ENCODE measurements at places on chromosomes 11 and 22. TPM values are rescaled to one million over a fixed set of nuclear protein-coding genes. Genes with fewer than 3 reads are reported as not detected.
A peak's percentile ranks its signal among the peaks of the same experiment; 100 is the strongest.

- no peak for DNase-seq
Measured at GRCh38 chr11:75233754-75234172, 6.8 kb upstream of the TPBGL start.

DNA sequence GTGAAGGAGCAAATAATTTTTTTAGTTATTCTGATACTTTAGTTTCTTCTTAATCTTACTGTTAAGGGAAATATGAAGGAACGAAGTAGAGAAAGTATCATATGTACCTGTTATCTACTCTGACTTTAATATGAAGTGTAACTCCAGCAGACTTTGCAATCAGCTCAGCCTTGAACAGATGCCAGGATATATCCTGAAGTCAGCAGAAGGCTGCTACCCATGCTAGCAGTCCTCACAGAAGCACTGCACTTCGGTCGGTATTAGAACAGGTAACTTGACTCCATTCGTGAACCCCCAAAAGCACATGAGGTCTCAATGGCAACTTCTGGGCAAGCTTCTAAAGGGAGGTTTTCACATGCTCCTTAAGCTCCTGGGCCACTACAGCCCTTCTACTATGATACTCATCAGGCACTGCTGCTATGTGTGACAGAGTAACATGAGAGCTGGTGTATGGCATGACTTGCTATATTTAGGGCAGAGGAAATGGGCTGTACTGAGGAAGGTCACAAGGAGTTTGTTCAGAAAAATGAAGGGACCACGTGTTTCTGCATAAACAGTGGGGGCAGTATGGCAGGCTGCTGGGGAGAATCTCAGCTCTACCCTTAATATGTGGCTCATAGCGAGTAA, 344.1 kb downstream of the SOX6 start:
- DNase-seq, result no peak

DNA sequence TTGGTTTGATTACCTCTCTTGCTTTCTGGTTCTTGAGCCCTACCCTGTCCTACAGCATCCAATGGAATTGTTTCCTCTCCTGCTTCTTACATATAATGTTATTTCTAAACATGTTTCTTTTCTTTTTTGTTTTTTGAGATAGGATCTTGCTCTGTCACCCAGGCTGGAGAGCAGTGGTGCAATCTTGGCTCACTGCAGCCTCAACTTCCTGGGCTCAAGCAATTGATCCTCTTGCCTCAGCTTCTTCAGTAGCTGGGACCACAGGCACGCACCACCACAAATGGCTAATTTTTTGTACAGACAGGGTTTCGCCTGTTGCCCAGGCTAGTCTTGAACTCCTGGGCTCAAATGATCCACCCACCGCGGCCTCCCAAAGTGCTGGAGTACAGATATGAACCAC, 105.9 kb downstream of the SGSM3 start:
- no peak for DNase-seq

DNA sequence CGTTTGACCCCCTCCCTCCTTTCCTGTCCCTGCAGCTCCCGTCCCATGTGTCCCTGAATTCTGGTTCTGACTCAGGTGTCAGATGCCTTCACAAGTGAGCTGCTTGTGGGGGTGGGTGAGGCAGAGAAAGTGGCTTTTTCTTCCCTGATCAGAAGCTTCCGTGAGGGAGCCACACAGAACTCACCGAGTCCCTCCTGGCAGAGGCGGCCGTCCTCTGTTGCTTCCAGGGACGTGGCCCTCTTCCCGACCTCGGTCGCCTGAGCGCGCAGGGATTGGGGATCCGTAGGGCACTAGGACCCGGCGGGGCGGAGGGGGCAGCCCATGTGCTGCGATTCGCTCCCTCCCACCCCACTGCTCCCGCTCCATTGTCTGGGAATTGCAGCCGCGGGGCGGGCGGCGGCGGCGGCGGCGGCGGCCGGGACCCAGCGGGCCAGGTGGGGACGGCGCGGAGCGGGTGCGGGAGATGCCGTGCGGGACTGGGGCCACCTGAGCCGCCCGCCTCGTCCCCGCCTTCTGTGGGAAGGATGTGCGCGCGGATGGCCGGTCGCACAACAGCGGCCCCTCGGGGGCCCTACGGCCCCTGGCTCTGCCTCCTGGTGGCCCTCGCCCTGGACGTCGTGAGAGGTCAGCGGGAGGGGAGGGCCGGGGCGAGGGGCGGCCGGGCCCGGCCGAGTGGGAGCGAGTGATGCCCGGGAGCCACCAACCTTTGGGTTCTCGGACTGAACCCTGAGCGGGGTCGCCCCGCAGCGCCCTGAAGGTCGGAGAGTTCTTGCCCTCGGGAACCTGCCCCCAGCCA, at the start of gene TMEM132A:
Gene TMEM132A (plus strand): TSS at position 351 of the 796 bp plus-strand sequence. CDS start 174 bp downstream, at position 525.
- no peak for DNase-seq

DNA sequence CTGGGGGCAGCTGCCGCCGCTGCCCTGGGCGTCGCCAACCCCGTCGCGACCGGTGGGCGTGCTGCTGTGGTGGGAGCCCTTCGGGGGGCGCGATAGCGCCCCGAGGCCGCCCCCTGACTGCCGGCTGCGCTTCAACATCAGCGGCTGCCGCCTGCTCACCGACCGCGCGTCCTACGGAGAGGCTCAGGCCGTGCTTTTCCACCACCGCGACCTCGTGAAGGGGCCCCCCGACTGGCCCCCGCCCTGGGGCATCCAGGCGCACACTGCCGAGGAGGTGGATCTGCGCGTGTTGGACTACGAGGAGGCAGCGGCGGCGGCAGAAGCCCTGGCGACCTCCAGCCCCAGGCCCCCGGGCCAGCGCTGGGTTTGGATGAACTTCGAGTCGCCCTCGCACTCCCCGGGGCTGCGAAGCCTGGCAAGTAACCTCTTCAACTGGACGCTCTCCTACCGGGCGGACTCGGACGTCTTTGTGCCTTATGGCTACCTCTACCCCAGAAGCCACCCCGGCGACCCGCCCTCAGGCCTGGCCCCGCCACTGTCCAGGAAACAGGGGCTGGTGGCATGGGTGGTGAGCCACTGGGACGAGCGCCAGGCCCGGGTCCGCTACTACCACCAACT, 1.0 kb downstream of the FUT4 start:
- DNase-seq, result peak; percentile 69

- no peak for DNase-seq
Measured at GRCh38 chr11:75654314-75654713, 14.5 kb downstream of the MAP6 start.

DNA sequence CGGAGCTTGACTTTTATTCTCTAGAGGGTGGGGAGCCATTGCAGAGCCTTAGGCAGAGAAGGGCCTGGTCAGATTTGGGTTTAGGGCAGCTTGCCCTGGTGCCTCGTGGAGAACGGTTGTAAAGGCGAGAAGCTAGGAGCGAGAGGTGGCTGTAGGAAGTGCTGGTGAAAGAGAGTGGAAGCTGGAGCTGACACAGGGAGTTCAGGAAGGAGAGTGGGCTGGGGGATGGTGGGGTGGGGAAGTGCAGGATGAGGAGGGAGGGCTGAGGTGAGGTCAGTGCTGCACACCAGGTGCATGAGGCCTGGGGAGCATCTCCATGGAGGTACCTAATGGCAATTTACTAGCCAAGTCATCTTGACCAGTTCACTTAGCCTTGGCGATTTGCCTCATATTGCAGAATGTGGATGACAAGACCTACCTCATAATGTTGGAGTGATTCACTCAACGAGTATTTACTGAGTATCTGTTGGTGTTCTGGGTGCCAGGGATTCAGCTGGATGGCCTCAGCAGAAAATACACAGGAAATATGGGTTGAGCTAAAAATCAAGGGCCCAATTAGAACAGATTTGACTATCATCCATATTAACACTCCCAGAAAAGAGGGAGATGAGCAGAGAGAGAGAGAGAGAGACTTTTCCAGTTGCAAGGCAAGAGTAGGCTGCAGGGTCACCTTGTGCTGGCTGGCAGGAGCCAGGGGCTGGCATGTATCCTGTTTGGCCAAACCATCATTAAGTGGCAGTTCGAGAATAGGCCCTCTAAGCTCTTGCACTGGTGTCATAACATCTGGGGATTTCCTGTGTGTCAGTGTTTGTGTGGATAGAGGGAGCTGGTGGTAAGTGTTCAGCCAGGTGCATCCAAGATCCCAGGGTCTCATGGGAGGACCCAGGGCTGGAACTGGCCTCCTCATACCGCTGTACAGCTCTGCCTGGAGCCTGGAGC, 44.4 kb upstream of the CLDN5 start:
- no peak for DNase-seq

DNA sequence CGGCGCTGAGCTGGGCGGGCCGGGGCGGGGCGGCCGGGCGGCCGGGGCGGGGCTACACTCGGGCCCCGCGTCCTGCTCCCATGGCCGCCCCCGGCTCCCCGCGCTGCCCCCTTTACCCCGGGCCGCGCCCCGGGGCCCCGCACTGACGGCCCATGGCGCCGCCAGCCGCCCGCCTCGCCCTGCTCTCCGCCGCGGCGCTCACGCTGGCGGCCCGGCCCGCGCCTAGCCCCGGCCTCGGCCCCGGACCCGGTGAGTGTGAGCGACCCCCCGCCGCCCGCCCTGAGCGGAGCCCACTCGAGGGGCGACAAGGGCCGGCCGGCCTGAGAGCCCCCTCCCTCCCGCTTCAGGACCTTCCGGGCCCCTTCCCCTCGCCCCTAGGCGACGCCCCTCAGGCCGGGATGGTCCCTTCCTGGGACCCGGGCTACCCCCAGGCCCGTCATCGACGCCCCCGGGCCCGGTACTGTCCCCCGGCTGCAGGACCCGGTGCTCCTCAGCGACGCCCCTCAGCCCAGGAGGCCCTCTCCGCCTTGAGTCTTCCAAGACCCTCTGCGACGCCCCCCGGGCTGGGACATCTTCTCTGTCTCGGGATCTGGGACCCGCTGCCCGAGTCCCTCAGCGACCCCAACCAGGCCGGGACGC, at the start of gene KREMEN1:
Gene KREMEN1 (plus strand): TSS at position 57 of the 639 bp plus-strand sequence. CDS start 96 bp downstream, at position 153.
- no peak for DNase-seq

- DNase-seq, result peak; percentile 35
Measured at GRCh38 chr11:118061586-118062125, 15.2 kb upstream of the TMPRSS4 start.

GRCh38 chr11:118608360-118609227, 1.2 kb downstream of the PHLDB1 start:
- DNase-seq, result peak; percentile 95

DNA sequence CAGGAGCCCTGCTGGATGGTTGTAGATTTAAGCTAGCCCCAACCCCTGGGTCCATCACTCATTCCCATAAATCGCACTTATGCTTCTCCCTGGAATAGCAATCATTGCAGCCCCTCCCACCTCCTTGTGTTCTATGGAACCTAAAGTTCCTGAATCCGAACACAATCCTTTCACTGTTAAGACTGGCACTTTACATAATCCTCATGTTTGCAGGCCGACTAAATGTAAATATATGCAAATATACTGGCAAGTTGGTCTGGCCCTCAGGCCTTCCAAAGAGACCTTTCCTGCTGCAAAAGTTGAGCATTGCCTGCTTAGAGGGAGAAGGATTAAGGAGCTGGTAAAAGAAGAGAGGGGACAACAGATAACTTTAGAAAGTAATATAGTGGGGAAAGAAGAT, 892.9 kb downstream of the OPCML start:
- no peak for DNase-seq

DNA sequence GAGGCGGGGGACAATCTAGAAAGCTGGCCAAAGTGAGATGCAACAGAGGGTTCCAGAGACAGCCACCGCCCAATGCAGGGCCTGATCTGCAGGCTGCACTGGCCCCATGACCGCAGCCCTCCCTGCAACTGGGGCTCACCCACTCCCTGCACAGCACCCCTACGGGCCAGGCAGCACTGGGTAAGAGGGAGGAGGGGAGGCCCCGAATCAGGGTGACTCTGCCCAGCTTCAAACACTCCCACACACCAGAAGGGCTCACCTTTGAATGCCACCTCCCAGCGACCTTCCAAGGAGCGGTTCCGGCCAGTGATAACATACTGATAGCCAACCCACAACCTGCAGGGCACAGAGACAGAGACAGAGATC, 59.3 kb downstream of the DGCR2 start:
- peak; percentile 34 for DNase-seq

DNA sequence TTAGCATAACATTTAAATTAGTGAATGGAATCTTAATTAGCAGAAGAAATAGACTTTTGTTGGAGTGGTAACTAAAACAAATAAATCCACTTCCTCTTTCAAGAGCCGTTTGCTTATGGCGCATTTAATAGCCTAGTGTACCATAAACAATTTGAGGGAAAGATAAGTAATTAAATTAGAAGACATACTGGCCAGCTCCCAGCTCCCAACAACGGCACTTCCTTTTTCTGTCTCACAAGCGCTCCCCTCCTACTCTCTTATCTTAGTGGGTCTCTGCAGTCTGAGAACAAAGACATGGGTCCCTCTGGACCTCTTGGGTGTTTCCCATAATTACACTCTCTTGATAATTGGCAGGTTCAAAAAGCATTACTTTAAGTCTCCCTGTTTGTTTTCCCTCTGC, 146.0 kb downstream of the OPCML start:
- no peak for DNase-seq

GRCh38 chr11:110207123-110207522, 89.3 kb downstream of the RDX start:
- no peak for DNase-seq

PKDREJ gene
- under 0.01 TPM for polyA plus RNA-seq

MRGPRG gene
- not detected for polyA plus RNA-seq

OR6T1 gene
- polyA plus RNA-seq, result not detected

MMP8 gene
- polyA plus RNA-seq, result 0.06 TPM

TMEM45B gene
- 30.6 TPM for polyA plus RNA-seq

RGL4 gene
- 2.8 TPM for polyA plus RNA-seq

OR52N5 gene
- not detected for polyA plus RNA-seq

SLC39A13 gene
- 29.8 TPM for polyA plus RNA-seq

ROBO4 gene
- 6.2 TPM for polyA plus RNA-seq
